ENCODE measurements at places on chromosomes 1 and 21. TPM values are rescaled to one million over a fixed set of nuclear protein-coding genes. Genes with fewer than 3 reads are reported as not detected.

The RGS8 gene
- total RNA-seq = not detected

The TEDDM1 gene
- total RNA-seq = not detected

The RNU1-2 gene
- total RNA-seq = not detected

The ENAH gene
- 50.5 TPM for total RNA-seq

DNA sequence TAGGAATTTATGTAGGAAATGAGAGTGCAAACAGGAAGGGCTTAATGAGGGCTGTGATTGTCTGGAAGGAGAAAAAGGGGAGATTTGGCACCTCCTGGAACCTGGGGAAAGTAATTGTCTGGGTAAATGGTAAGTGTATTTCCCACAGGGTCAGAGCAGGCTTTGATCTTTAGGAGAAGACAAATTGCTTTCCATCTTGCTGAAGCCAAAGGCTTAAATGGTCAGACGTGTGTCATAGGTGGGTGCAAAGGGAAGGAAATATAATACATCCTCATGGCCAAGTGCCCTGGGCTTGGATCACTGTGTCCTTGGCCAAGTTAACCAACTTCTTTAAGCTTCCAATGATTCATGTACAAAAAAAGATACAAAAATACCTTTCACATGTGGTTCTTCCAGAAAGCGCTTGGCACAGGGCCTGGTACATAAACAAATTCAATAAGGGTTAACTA, 1.3 kb upstream of the DUSP23 start:
- no peak for DNase-seq

- no peak for DNase-seq
These were observed 422.7 kb downstream of the KIF26B start for GRCh38 chr1:245577191-245578157.

Measured in right atrium auricular region (tissue), 2 donors.